ENCODE measurements at places on chromosomes 12 and 14.

GRCh38 chr12:22299294-22299912 is 35.1 kb downstream of the ST8SIA1 start:
- DNase-seq = no peak

GRCh38 chr12:50070314-50071060 is 13.1 kb downstream of the ASIC1 start:
- DNase-seq = peak; percentile 62

- peak; percentile 38 for DNase-seq
These were observed 167.6 kb downstream of the SLC41A2 start for GRCh38 chr12:104790296-104791125.

GRCh38 chr12:95694136-95694535 is 96.4 kb downstream of the NTN4 start:
- no peak for DNase-seq

- DNase-seq = no peak
These were observed 7.6 kb downstream of the MLXIP start for GRCh38 chr12:122086116-122086515.

- no peak for DNase-seq
These were observed 13.3 kb downstream of the ASCL1 start for GRCh38 chr12:102970780-102971179.

DNA sequence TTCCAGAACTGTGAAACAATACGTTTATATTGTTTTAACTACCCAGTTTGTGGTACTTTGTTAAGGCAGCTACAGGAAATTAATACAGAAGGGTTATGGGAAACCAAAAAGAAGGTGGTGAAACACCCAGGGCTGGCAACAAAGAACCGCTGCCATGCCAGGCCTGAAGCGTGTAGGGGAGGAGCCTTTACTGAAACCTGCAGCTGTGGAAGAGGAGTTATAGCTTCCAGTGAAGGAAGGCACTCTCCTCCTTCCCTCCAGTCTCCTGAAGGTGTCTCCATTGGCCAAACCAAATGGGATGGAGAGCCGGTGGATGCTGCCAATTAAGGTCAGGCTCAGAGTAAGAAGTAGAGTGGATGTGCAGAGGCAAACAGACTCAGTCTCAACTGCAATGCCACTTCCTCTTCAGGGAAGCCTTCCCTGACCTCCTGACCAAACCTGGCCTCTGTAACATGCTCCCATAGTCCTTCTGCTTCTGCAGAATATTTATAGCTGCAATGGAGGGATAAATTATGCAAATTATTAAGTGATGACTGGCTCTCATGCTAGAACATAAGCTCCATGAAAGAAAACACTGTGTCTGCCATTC is 168.3 kb downstream of the DAD1 start:
- DNase-seq = no peak

DNA sequence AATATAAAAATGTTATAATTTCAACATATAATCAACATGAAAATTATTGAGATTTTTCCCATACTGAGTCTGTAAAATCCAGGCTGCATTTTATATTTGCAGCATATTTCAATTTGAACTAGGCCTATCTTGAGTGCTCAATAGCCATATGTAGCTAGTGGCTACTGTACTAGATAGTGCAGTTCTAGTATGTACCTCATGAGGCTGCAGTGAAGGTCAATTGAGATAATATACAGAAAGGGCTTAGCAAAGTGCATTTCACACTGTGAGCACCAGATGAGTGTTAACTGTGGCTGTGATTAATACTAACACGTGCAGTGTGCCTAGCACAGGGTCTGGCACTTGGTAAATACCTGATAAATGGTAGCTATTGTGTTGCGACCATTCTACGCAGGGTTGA is 5.4 kb upstream of the SLC22A17 start:
- no peak for DNase-seq

DNA sequence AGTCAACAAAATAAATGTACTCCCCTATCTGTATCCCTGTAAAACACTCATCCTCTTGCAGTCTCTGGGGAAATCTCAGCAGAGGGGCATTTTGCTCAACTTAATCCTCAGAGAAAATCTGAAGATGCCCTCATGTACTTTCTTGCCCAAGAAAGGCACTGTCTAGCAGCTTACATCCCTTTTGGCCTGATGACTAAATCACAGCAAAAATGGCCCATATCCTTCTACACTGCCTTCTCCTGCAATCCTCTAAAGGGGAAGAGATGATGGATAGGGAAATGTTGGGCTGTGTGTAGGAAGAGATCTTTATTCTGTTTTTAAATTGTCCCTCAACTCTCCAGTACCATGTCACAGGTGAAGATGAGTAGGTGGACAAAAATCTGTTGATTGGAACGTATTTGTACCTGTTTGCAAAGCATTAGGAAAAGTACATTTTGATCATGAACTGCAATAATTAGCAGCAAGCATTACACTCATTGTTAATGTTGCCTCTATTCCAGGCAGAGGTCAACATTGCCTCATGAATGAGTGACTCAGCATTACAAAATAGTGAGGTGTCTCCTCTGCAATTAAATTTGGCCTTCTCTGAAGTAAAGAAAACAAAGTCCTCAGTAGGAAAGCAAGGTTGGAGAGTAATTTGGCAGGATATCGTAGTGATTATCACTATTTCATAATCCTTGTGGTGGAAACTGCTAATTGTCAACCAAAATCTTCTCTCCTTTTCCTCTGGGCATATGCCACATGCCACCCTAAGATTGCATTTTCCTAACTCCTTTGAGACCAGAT is 172.4 kb upstream of the CAND1 start:
- no peak for DNase-seq

- DNase-seq = no peak
These were observed 2.4 kb downstream of the VPS37B start for GRCh38 chr12:122893208-122894153.

DNA sequence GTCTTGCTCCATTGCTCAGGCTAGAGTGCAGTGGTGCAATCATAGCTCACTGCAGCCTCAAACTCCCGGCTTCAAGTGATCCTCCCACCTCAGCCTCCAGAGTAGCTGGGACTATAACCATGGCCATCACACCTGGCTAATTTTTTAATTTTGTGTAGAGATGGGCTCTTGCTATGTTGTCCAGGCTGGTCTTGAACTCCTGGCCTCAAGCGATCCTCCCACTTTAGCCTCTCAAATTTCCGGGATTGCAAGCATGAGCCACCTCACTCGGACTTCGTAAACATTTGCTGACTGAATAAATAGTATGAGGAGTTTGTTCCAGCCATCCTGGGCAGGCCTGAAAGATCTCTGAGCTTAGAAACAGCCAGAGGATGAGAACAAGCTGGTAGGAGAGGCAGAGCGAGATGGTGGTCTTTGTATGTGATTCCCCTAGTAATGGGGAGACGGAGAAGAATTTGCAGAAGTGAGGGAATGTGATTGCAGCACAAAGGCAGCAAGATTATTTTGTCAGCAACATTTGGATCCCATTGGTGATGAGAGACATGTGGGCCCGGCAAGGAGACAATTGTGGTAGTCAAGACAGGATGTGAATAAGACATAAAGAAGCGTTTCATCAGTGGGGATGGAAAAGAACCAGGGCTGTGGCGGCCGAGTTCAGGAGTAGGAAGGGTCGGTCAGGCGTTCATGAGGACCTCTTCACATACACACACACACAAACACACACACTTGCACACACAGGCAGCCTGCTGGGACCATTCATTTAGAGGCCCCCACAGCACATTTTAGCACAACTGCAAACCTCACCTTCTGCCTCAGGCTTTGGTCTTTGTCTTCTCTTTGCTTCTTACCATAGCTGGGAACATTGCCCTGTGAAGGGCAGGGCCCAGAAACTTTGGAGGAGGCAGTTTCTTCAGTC is 155.5 kb downstream of the ZFP36L1 start:
- DNase-seq = no peak

DNA sequence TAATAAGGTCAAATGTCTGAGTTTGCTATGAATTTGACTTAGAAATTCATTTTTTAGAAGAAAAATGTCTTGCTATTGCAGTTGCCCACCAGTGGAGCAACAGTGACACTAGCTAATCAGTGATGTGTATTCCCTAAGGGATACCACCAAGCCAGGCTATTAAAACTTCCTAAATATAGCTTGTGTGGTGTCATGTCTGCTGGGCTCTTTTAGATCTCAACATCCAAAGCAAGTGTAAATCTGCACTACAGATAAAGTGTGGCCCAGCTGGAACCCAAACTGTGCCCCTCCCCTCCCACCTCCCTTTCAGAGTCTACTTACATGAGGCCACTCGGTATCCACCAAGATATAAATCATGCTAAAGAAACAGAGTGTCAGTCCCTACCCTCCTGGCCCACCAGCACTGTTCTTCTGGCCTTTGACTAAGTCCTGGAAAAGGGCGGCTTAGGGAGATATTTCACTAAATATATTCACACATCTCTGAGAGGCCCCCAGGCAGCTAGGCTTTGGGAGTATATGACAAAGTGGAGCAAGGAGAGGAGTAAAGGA is 53.8 kb downstream of the SLC35F4 start:
- no peak for DNase-seq

DNA sequence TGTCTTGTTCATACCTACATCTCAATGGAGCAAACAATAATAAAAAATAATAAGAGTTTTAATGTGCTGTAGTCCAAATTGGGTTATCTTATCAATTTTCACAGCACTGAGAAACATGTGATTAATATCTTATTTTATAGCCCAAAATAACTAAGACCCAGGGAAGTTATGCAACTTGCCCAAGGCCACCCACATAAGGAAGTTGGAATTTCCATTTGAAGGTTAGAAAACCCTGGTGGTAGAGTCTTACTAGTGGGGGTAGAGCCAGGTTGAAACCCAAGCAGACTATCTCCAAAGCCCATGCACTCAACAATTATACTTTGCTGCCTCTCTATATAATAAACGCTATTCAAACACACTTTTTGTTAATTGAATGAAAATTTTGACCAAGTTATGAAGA is 270.0 kb upstream of the CAND1 start:
- DNase-seq = no peak

DNA sequence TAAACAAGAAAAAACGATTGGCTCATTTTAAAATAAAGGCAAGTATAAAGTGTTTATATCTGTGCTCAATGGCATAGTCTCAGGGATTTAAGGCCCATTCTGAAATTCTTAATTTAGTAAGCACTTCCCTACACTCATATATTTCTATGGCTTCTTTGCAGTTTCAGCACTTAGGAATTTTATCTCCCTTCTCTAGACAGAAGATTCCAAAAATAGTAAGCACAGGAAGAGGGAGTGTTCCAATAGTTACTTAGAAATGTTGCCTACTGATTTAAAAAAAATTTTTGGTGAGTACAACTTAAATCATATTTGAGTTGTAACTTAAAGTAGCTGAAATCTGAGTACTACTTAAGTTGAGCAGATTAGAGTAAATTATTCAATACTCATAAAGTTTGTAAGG is 19.8 kb downstream of the INSM2 start:
- no peak for DNase-seq

DNA sequence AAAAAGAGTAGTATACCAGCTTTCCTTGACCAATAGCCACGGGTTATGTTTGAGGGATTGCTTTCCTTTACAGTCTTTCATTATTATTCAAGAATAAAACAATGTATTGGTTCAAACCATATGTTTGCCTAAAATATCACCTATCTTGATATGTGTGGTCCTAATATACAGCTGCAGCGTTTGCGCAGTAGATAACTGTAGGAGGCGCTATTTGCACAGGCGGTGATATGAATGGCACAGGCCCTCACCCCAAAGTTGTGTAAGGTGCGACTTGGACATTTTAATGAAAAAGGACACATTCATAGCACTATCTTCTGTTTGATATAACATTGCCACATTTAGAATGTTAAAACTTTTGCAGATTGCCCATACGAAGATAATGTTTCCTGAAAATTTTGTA is 298.4 kb downstream of the TRHDE start:
- DNase-seq = no peak

GRCh38 chr12:76643438-76643837 is 83.9 kb upstream of the OSBPL8 start:
- DNase-seq = no peak

DNA sequence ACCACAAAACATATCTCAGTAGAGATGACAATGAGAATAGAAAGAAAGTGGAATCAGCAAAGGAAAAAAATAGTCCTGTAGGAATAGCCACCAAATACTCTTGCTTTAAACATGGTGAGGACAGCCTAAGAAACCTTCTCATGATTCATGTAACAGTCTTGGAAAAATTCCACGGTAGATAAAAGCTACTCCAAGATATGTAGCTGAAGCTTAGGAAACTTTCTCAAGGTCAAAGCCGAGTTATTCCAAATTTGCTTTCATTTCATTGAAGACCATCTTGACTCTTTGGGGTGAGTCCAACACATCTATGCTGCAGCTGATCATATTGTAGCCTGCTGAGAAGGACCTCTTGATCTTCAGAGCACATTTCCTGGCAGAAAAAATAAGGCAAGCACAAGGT is 157.6 kb downstream of the PAH start:
- DNase-seq = no peak

GRCh38 chr14:45893127-45893526 is 640.1 kb upstream of the MIS18BP1 start:
- DNase-seq = no peak

DNA sequence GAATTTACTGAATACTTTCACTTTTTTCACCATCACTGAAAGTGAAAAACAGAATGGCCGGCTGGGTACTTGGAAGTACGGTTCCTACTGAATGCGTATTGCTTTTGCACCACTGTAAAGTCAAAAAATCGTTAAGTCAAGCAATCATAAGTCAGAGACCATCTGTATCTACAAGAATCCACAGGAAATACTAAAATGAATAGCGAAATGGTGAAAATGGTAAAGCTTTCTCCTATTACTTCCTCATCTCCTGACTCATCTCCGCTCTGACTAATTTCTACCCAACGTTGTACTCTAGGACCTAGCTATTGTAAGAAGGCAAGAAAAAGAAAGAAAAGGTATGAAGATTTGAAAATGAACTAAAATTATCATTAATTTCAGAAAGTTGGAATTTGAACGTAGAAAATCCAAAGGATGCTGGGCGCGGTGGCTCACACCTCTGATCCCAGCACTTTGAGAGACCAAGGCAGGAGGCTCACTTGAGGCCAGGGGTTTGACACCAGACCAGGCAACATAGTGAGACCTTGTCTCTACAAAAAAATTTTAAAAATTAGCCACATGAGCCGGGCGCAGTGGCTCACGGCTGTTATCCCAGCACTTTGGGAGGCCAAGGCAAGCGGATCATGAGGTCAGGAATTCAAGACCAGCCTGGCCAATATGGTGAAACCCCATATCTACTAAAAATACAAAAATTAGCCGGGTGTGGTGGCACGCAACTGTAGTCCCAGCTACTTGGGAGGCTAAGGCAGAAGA is 5.3 kb upstream of the CDCA4 start:
- no peak for DNase-seq
